ENCODE measurements at places on chromosomes 1 and 21.

DNA sequence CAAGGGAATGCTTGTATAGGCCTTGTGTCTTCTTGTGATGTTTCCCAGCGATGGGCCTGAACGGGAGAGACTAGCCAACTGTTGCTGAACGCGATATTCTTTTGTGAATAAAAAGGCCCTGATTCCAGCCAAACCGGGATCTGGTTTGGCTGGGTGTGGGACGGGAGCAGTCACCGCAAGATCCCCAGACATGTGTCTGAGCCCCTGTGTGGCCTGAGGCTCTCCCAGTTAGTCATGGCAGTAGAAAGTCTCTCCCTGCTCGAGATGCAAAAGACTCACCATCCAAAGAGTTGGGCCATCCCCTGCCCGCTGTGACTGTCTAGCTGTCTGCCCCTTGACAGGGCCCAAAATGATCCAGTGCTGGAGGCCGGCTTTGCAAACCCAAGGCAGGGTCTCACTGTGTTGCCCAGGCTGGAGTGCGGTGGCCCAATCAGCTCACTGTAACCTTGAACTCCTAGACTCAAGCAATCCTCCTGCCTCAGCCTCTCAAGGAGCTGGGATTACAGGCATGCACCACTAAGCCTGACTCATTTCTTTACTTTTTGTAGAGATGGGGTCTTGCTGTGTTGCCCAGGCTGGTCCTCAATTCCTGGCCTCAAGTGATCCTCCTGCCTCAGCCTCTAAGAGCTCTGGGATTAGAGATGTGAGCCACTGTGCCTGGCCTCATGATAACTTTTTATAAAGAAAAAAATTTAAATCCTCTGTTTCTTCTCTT, 56.4 kb downstream of the KIF26B start:
- no peaks in the 10 kb centered on the region for H3K4me1 ChIP-seq
- no peak overlapping the region for H3K27ac ChIP-seq
- no peak overlapping the region for H3K4me3 ChIP-seq
- H3K27me3 ChIP-seq, result no peaks in the 10 kb centered on the region

GRCh38 chr1:204041232-204041767, 31.6 kb upstream of the SOX13 start:
- no peaks in the 10 kb centered on the region for H3K4me1 ChIP-seq
- DNase-seq, result no peak
- H3K36me3 ChIP-seq, result peaks cover 3% of the 10 kb centered on the region
- H3K4me3 ChIP-seq, result no peak overlapping the region

GRCh38 chr1:77283701-77284425, 2.0 kb downstream of the AK5 start:
- H3K27me3 ChIP-seq, result peaks cover 69% of the 10 kb centered on the region
- no peak overlapping the region for H3K27ac ChIP-seq
- H3K4me1 ChIP-seq, result peaks cover 16% of the 10 kb centered on the region
- no peak for DNase-seq
- peak overlapping the region; percentile 32 for H3K4me3 ChIP-seq

GRCh38 chr1:116628448-116628847, 39.1 kb downstream of the IGSF3 start:
- no peaks in the 10 kb centered on the region for H3K36me3 ChIP-seq
- peaks cover 50% of the 10 kb centered on the region for H3K27me3 ChIP-seq
- H3K4me1 ChIP-seq, result peaks cover 1% of the 10 kb centered on the region
- no peak for DNase-seq
- H3K4me3 ChIP-seq, result no peak overlapping the region
- no peak overlapping the region for H3K27ac ChIP-seq

- H3K4me3 ChIP-seq, result no peak overlapping the region
- H3K4me1 ChIP-seq, result no peaks in the 10 kb centered on the region
- no peaks in the 10 kb centered on the region for H3K36me3 ChIP-seq
- H3K27ac ChIP-seq, result no peak overlapping the region
- no peaks in the 10 kb centered on the region for H3K27me3 ChIP-seq
These were observed 806.4 kb downstream of the USP25 start for GRCh38 chr21:16536140-16536539.

DNA sequence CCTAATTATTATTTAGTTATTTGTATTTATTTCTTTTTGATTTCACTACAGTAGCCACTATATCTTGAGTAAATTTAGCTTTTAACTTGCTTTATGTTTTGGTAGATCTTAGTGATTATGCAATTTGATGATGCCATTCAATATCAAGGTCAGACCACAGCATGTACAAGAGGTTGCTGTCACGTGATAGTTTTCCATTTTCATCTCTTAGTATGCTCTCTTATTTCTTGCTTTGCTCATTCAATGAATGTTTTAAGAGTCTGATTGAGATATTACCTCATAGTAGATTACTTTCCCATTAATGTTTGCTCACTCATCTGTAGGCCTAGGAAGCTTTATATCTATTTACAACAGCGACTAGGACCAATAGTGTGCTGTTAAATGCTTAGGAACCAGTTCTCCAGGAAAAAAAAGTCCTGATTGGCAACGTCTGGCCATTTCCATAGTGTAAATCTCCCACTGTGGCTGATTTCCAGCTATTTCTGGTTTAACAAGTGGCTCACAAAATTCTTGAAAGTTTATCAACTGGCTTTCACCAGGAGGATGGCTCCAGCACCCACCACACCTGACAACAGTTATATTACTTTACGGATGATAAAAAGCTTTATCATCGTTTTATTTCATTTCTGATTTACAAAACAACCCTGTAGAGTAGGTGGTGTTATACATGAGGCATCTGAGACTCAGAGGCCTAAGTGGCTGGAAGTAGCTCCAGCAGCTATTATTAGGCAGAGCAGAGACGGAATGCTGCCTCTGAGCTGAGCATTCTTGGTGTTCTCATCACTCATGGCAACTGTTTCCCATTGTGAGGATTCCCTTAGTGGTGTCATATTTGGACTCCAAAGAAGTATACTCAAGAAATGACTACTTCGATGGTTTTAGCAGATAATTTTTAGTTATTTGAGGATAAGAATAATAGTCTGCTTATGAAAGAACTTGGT, 235.2 kb downstream of the DISC1 start:
- H3K4me1 ChIP-seq, result peaks cover 3% of the 10 kb centered on the region
- H3K4me3 ChIP-seq, result no peak overlapping the region
- no peaks in the 10 kb centered on the region for H3K36me3 ChIP-seq
- H3K27ac ChIP-seq, result peak overlapping the region; percentile 12
- H3K27me3 ChIP-seq, result no peaks in the 10 kb centered on the region

DNA sequence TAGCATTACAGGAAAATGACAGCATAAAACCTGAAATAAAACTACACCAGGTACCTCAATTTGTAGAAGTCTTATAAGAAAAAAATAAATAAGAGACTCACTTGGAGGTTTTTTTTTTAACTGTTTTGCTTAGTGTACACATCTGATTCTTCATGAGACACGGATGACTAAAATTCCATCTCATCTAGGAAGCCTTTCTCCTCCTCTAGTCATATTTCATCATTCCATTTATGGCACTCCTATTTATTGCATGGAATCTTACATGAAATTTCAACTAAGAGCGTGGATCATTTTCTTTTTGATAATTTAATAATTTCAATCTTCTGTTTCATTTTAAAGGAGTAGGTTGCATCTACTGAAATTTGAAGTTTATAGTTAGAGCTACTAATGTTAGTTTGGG, 1.6 kb upstream of the PTGS2 start:
- no peak overlapping the region for H3K4me3 ChIP-seq
- DNase-seq, result no peak
- H3K27me3 ChIP-seq, result peaks cover 27% of the 10 kb centered on the region
- no peak overlapping the region for H3K27ac ChIP-seq

DNA sequence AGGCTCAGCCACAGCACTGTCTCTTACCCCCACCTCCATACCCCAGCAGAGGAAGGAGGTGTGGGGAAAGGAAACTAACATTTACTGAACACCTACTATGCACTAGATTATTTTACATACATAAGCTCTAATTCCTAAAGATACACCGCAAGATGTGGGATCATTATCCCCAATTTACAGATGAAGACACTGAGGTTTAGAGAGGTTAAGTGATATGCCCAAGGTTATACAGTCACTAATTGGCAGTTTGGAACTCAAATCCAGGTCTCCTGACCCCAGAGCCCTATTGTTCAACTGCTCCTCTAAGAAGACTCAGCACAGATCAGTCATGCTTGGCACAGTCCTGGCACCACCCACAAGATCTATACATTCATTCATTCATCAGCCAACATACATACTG, 3.7 kb upstream of the TENT5B start:
- peaks cover 3% of the 10 kb centered on the region for H3K4me1 ChIP-seq
- H3K27me3 ChIP-seq, result peaks cover 16% of the 10 kb centered on the region
- DNase-seq, result no peak
- H3K36me3 ChIP-seq, result peaks cover 3% of the 10 kb centered on the region
- no peak overlapping the region for H3K27ac ChIP-seq

- H3K36me3 ChIP-seq, result peaks cover 14% of the 10 kb centered on the region
- no peak overlapping the region for H3K27ac ChIP-seq
- DNase-seq, result no peak
These were observed 75.9 kb downstream of the CAMTA1 start for GRCh38 chr1:6861075-6861724.

DNA sequence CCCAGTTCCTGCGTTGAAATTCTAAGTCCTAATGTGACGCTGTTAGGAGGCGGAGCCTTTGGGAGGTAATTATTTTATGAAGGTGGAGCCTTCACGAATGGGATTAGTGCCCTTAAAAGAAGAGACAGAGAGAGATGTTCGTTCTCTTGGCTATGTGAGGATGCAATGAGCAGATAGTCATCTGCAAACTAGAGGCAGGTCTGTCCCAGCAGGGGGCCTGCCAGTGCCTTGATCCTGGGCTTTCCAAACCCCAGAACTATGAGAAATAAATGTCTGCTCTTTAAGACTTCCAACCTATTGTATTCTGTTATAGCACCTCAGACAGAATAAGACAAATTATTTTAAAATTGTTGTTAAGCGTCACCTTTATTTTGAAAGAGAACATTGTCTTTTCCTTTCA, 123.1 kb upstream of the KCNJ6 start:
- H3K36me3 ChIP-seq, result peaks cover 4% of the 10 kb centered on the region
- DNase-seq, result no peak
- H3K4me3 ChIP-seq, result no peak overlapping the region
- H3K4me1 ChIP-seq, result no peaks in the 10 kb centered on the region
- H3K27ac ChIP-seq, result no peak overlapping the region
- H3K27me3 ChIP-seq, result peaks cover 16% of the 10 kb centered on the region

DNA sequence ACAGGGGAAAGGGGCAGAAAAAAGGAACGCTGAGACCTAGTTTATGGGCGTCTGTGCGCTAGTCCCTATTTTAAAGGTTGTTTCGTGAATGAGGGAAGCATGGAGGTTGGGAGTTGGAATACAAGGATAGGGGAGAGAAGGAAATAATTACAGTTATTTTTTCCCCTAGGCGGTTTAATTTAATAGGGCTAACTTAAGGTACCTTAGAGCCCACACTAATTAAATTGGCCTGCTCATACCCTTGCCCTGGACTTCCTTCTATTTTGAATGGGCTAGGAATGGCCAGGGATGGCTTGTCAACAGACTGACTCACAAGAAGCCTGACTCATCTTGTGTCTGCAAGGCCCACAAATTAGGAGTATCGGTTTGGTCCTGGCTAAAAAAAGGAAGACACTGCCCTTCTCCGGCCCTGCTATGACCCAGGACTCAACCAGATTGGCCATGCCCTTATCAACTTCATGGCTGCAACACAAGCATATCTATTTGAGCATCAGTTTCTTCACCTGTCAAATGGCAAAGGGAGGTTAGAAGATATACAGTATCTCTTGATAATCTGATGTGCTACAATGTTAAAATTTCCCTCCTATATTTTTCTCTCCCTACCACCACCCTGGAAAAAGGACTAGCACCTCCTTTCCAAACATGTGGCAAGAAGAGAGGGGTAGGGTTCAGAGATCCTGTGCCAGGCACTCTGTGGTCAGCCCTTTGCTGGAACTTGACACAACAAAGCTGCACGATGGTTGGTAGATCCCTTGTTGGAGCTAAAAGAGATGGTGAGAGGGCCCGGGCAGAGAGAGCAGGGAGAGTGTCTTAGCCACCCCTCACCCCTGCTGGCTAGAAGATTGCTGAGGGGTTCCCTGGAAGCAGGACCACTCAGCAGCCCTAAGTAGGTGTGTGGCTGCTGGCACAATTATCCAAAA, 2.2 kb upstream of the SSBP3 start:
- no peaks in the 10 kb centered on the region for H3K27me3 ChIP-seq
- H3K4me1 ChIP-seq, result peaks cover 41% of the 10 kb centered on the region
- H3K4me3 ChIP-seq, result peak overlapping the region; percentile 90
- DNase-seq, result no peak
- peak overlapping the region; percentile 81 for H3K27ac ChIP-seq

- DNase-seq, result no peak
- no peaks in the 10 kb centered on the region for H3K4me1 ChIP-seq
- no peak overlapping the region for H3K4me3 ChIP-seq
These were observed 38.1 kb upstream of the PTCH2 start for GRCh38 chr1:44881011-44881632.

DNA sequence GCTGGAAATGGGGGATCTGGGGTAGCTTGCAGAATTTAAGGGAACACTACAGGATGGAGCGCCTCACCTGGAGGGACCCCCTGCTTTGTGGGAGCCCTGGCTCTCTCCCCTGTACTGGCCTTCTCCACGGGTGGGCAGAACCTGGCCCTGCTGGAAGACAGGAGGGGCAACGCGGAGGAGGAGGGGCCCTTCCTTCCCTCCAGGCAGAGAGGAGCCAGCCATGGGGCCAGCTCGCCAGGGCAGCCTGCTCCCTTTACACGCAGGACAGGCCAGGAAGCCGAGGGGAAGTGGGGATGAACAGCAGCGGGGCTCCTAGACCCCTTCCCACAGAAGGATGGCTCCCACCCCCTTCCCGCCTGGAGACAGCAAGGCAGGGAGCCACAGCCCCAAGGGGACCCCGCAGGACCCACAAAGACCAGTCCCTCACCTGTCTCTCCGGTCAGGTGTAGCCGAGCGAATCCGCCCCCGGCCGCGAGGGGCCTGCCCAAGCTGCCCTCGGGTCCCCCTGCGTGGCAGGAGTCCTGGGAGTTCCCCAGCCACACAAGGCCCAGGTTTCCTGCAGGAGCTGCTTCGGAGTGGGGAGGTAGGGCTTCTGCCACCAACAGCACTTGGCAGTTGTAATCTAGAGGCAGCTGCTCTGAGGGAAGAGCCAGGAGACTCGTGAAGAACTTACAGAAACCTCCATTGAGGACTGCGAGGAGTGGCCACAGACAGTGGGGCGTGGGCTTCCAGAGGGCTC, 1.6 kb upstream of the SLC19A1 start:
- peak overlapping the region; percentile 56 for H3K4me3 ChIP-seq
- H3K27ac ChIP-seq, result no peak overlapping the region
- no peaks in the 10 kb centered on the region for H3K27me3 ChIP-seq
- H3K36me3 ChIP-seq, result no peaks in the 10 kb centered on the region
- H3K4me1 ChIP-seq, result peaks cover 5% of the 10 kb centered on the region

DNA sequence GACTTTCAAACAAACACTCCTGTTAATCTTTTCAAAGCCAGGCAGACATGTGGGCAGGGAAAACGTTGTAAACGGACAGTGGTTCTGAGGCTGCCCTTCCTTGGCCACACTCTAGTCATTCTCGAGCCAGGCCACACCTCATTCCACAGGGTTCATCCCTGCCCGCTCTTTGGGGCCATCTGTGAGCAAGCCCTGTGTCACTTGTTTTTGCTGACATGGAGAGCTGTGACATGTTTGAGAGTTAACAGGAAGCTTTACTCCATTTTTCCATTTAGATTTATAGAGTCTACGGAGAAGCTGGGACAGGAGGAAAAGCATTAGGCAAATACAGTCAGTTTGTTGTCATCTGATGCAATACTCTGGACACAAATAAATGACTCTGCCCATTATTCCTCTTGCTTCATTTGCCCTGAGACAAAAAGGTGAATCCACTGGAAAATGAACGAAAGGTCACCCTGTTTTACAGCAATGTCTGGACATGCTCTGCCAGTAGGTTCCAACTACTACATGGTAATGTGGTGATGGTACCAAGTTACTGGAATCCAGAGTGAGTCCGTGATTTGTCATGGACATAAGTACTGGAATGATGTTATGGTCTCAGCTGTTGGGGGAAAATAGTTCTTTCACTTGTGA, 126.9 kb downstream of the CLIC6 start:
- peaks cover 69% of the 10 kb centered on the region for H3K36me3 ChIP-seq
- H3K27ac ChIP-seq, result peak overlapping the region; percentile 13
- no peaks in the 10 kb centered on the region for H3K27me3 ChIP-seq
- no peak for DNase-seq
